ENCODE measurements at places on chromosomes 5 and 9.

DNA sequence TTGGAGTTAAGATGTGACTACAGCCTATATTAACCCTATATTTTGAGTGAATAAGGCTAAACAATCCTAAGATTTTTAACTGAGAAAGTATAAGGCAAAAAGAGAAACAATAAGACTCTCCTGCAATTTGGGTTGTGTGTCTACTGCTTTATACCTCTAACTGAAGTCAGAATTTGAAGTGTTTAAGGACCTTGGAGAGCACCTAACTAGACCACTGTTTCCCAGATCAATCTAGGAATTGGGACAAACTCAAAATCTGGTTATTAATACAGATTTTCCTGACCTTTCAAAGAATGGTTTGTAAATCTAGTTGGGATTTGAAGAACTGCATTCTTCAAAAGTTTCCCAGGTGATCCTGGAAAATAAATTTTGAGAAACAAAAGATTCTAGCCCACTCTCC lies 42.1 kb downstream of the GABRA1 start:
- ATAC-seq: no peak

DNA sequence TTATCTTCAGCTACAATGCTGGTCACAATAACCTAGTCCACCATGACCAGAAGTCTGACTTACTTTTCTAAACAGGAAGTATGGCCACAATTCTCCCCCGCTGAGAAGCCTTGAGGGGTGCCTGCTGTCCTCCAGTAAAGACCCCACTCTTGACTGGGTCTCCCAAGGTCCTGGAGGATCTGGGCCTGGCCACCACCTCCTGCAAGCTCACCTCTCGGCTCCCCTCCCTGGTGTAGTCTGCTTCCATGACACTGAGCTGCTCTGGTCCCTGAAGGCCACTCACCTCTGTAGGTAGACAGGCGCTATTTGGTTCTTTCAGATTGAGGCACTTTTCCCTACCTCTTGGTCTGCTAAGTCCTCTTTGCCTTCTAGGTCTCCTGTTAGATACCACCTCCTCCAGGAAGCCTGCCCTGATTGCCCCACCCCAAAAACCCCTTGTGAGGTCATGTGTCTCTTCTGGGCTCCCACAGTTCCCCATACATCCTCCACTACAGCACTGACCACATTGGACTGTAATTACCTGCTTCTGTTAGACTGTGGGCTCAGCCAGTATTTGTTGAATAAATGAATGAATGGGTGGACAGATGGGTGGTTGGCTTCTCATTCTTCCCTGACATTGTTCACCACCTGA lies 62.6 kb upstream of the IER5L start:
- no peak for ATAC-seq

DNA sequence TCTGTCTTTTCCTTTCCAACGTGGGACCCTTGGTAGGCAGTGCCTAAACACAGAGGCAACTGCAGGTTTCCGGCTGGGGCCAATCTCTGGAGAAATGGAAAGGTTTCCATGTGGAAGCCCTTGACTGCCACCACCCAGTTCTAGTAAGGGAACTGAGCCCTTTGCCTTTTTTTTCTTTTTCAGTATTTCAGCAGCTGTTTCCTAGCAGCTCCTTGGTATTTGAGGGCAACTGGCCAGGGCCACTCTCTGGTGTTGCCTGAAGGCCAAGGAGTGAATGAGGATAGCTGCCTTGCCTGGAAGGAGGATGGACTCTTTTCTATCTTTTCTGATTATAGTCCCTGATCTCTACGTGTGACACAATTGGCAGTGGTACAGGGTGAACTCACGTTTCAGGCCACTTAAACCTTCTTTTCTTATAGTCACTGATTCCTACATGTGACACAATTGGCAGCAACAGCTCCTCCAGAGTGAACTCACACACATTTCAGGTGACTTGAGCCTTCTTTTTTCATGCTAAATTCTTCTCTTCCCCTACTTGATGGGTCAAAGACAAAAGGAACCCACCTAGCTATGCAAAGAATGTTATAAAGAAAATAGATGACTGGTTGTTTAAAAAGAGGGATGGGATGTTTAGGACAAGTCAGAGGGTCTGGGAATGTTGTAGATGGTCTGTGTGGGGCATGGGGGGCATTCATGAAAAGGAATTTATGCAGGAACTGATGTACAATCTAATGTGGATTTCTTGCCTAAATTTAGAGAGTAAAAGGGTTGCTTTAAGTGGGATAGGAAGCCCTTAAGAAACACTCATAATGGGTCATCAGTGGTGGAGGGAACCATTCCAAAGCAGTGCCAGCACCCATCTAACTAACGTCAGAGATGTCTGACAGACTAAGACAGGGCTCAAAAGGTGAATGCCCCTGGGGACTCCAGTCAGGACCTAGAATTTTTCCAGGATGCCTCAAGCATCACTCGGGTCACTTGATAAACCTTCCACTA lies 190.1 kb downstream of the TMEM232 start:
- no peak for ATAC-seq

- ATAC-seq: no peak
These were observed 1054.8 kb downstream of the MAT2B start for GRCh38 chr5:164560216-164560615.

DNA sequence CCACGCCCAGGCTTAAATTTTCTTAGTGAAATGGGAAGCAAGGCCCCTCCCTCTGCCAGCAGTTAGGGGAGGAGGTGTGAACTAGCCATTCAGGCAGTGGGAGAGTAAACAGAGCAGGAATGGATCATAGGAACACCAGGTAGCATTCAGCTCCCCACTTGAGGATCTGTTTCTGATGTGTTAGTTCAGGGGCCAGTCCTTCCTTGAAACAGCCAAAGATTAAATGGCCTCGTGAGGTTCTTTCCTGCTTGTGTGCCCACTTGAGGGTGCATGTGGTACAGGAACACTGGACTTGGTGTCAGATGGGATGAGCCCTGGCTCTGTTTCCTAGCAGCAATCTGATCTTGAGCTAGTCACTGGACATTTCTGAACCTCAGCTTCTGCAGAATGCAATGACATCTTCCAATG lies 21.2 kb downstream of the FAXDC2 start:
- no peak for ATAC-seq

- no peak for ATAC-seq
These were observed 243.7 kb downstream of the SEMA5A start for GRCh38 chr5:9302218-9302617.

DNA sequence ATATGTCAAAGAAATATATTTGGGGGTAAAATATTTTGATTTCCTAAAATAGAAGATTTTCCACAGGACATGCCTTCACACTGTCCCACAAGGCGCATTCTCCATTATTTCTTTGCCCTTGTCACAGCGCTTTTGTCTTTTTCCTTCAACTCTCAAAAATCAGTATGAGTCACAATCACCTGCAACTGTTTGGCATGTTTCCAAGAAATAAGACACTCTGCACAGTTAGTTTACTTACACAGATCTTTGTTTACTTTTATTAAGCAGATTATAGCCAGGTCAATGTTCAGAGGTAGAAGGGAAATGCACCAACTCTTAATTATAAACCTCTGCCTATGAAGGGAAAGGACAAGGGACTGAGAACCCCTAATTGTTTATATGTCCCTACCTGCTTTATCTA lies 9.5 kb downstream of the CEMIP2 start:
- no peak for ATAC-seq

DNA sequence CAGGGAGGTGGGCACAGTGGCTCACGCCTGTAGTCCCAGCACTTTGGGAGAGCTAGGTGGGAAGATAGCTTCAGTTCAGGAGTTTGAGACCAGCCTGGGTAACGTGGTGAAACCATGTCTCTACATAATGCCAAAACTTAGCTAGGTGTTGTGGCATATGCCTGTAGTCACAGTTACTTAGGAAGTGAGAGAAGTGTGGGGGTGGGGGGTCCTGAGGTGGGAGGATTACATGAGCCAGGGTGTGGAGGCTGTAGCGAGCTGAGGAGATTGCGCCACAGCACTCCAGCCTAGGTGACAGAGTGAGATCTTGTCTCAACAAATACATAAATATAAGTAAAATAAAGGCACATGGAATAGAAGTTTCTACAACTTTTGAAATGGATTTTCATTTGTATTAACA lies 23.1 kb downstream of the VCAN start:
- ATAC-seq: no peak

DNA sequence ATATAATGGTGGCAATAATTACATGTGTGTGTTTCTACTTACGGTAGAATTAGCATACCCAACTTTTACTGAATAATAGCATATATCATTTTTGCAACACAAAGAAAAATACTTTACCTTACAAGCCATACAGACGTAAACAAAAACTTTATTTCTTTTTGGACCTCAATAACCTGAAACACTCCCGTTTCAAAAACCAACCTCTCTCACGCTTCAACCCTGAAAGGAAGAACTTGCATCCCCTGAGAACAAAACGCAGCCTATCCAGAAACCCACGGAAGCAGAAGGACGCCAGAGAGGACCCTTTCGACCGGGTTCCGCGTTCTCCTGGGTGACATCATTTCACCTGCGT lies at the start of gene RNF38:
TSS of gene RNF38 (minus strand) at position 290 of the 352 bp plus-strand sequence. CDS start at position 129, 161 bp downstream.
- no peak for ATAC-seq

- ATAC-seq: no peak
These were observed 1.4 kb downstream of the NRG2 start for GRCh38 chr5:140041492-140042392.

DNA sequence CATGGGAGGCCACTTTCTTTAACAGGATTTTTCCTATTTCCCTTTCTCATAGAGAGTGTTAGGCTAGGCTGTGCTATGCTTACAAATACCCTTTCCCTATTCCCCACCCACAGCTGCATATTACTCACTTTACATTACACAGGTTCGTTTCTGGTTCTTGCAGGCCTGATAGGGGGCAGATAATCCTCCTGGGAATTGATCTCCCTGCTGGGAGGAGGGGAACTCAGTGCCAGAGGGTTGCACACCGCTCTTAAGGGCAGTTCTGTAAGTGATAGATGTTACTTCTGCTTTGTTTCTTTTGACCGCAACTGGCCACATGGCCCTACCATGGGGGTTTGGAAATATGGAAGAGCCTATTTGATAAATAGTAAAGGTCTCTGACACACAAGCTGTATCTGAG lies 54.0 kb upstream of the NTRK2 start:
- no peak for ATAC-seq

DNA sequence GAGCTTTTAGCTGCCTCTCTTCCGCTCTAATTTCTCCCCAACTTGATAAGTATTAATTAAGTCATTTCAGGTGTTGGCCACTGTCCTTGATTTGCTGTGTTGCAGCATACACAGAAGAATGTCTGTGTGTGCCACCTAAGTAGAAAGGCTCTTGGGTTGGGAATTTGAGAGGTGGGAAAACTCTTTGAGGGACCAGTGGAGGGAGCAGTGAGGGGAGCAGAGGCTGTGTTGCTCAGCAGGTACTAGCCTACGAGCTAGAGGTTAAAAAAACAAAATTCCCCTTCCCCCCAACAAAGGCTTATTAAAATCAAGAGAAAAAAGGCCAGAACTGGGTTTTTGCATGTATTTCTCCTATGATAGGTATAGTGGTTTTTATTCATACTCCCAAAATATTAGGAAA lies 20.9 kb downstream of the RPS23 start:
- no peak for ATAC-seq

GRCh38 chr9:130938652-130939404 lies at the start of gene FIBCD1:
Gene FIBCD1 (minus strand): TSS chr9:130939247. CDS start chr9:130938607, 640 bp downstream.
- ATAC-seq: no peak

- ATAC-seq: no peak
These were observed 326.0 kb downstream of the NPR3 start for GRCh38 chr5:33037076-33037475.

GRCh38 chr9:75593920-75594319 lies 296.6 kb upstream of the PCSK5 start:
- ATAC-seq: no peak

DNA sequence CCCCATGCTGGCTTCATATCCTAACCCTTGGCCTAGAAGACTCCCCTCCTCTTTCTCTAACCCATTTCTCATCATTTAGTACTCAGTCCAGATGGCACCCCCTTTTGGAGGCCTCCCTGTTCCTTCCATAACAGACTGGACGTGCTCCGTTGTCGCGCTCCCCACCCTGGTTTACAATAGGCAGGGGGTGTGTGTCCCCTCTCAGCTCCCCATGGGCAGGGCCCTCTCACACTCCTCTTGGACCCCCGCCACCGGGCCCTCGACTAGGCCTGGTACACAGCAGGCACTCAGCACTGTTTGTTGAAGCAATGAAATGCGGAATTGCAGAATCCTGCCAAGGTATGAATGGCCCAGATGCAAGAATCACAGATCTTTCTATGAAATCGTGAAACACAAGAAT lies 227.4 kb downstream of the FSTL4 start:
- no peak for ATAC-seq

DNA sequence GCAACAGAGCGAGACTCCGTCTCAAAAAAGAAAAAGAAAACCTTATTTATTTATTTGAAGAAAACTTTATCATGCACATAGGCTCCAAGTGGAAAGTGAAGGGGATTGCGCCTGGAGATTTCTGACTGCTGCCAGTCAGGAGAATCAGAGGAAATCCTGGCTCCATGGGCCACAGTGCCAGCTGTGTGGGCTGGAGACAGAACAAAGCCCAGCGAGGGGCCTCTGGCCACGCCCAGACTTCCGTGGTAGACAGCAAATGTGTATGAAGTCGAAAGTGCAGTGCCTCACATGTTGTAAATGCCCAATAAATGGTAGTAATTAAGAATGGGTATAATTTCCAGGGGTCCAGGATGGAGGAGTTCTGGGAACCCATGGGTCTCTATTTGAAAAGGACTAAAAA lies 75.8 kb upstream of the WWC1 start:
- no peak for ATAC-seq

DNA sequence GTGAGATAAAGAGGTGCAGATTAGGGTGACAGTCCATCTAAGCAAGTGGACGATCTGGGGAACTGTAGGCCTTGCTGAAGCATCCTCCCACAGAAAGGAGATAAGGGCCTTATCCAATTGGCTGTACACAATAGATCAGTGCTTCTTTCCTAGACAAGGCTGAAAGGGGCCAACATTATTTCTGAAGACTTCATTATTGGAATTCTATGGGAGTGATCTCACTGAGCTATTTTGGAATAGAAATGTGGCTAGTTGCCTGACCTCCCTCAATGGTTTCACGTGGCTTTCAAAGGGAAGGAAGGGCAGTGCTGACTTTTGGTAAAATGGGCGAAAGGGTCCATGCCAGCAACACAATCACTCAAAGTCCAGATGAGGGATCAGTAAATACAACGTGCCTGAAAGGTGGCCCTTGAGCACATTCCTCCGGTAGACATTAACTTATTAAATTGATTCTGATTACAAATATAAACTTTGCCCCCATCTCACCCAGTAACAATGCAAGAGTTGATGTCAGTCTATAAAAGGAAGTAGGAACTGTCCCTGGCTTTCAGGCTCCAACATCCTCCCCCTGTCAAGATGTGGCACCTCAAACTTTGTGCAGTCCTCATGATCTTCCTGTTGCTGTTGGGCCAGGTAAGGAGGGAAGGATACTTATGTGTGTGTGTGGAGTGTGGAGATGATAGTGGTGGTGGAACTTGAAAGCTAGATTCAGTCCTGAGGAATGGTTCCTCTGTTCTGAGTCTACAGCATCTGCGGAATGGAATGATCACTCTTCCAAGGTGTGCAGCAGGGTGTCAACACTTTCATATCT lies at the start of gene LEAP2:
TSS of gene LEAP2 (plus strand) at position 550 of the 811 bp plus-strand sequence. CDS start at position 577, 27 bp downstream.
- ATAC-seq: no peak

Measured in activated T-helper 17 cell treated with anti-CD3 and anti-CD28 coated beads, Interleukin-2, amount 50 U/mL, for 72 hours (primary cell).